ENCODE measurements at places on chromosomes 5 and 9.

DNA sequence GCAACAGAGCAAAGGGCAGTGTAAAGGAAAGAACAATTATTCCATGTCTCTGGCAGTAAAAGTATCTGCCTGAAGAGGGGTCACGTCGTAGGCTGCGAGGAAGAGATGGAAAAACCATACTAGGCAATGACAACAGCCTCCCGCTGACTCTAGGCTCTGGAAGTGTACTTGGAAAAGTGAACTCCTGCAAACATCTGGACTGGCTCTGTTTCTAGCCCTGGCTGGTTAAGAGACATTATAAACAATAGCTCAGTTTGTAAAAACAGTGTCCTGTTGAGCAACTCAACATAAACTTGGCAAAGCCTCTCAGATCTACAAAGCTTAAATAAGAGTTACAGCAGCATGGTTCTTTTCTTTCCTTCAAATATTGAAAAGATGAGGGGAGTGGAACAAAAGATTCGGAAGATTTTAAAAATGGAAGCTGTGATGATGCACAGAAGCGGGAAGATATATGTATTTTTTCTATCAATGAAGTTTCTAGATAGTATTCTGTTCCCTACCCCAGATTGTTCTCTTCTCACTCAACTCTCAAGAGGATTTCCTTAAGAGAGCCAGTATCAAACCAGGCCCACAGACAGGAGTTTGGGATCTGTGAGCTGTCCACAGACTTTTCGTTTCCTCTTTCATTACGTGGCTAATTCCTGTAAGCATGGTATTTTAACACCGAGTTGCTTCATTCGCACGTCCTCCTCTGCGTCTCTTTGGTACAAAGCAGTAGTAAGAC, 79.4 kb downstream of the SPTLC1 start:
- peak; percentile 87 for DNase-seq

GRCh38 chr9:136171009-136171800, 33.7 kb downstream of the LHX3 start:
- DNase-seq: no peak

DNA sequence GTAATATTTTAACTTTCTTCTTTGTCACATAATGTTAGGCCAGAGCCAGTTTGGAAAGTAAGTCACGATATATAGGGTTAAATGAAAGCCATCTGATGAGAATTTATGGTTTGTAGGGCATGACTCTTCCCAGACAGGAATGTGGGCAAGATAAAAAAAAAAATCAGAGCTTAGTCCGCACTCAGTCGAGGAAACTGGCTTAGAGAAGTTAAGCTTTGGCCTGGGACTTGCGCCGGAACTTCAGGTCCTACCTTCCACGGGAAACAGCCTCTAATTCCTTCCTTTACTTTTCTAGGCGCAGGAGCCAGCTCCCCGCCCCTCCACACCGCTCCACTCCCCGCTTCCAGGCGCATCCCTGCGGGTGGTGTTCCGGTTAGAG, 475 bp downstream of the DDX31 start:
- no peak for DNase-seq

DNA sequence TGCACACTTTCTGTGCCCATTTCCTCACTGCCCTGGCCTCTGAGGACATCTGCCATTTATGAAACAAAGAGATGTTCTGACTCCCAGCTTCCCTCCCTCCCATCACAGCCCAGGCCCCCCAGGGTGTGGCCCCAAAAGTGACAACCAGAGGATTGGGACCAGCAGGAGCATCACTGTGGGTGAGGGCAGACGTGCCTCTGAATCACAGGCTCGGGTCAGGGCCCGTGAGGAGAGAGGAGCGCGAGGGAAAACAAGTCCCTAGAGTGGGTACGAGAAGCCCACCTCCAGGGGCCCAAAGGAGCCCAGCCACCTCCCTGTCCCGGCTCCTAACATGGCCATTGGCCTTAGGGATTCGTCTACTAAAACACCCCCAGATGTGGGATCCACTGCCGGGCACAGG, 138.0 kb upstream of the FSTL4 start:
- DNase-seq: no peak

- no peak for DNase-seq
Observed at GRCh38 chr5:137566118-137566541, 67.0 kb upstream of the SPOCK1 start.

- DNase-seq: no peak
Observed at GRCh38 chr5:125877248-125877647, 546.0 kb upstream of the GRAMD2B start.

GRCh38 chr5:31215236-31215635, 21.8 kb downstream of the CDH6 start:
- no peak for DNase-seq

DNA sequence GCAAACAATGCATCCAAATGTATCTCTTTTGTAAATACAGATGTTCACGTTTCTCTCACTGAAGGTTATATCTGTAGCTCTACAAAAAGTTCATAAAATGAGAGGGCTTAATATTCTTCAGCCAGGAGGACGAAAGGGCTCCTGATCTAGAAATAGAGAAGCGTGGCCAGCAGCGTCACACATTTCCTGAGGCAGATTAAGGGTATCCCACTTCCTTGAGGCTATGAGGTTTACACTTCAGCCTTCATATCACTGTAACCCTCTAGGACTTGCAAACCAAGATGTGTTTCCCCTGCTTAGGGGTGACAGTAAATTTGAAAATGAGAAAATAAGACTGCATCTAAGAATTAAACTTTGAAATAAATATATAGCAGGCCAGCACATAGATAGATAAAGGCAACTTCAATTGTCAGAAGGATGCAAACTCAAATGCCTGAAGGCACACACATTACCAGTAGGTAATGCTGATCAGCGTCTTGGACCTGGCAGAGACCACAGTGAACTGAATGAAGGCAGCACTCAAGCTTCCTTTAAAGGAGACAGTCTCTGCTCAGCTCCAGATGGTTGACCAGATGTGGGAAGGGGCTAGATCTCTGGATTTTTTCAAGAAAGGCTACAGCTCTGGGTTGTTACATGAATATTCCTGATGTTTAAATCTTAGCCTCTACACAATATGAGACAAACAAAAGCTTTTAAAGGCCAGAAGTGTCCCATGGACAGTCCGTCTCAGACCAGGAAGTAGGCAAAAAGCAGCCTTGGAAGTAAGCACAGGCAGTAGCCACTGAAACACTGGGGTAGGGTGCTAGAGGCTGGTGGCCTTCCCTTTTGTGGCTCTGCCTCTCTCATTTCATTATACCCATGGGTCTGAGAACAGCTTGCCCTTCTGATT, 197.7 kb downstream of the MCTP1 start:
- DNase-seq: no peak

DNA sequence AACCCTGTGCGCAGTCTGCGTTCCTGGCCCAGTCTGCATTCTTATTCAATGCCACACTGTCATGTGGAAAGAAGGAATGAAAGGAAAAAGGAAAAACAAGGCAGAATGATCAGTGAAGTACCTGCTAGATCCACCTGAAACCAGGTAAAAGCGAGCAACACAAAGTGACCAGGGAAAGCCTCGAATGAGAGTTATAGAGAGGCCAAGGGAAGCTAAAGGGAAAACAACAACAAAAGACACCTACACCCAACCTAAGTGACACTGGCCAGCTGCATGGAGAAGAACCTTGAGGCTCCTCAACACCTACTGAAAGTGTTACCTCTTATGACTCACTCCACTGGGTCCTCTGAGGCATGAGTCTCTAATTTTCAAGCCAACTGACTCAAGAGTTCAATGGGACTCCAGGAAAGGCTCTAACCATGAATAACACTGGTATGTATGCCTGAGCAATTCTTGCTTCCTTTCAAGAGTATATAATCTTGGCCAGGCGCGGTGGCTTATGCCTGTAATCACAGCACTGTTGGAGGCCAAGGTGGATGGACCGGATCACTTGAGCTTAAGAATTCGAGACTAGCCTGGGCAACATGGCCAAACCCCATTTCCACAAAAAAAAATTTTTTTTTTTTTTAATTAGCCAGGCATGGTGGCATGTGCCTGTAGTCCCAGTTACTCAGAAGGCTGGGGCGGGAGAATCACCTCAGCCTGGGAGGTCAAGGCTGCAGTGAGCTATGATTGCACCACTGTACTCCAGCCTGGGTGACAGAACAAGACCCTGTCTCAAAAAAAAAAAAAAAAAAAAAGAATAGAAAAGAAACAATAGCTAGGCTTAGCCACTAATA, 29.0 kb downstream of the MTMR12 start:
- no peak for DNase-seq

DNA sequence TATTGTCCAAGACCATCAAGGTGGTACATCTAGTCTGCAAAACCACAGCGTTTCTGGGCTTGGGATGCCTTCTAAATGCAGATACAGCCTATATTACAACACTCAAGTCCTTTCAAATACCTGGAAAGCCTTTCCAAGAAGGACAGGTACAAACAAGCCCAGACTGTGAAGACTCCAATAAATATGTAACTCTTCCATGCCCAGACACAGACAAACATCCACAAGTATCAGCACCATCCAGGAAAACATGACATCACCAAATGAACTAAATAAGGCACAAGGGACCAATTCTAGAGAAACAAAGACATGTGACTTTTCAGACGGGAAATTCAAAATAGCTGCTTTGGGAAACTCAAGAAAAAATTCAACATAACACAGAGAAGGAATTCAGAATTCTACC, 152.7 kb upstream of the POC5 start:
- no peak for DNase-seq

GRCh38 chr5:132260051-132260450, 2.6 kb downstream of the PDLIM4 start:
- no peak for DNase-seq

DNA sequence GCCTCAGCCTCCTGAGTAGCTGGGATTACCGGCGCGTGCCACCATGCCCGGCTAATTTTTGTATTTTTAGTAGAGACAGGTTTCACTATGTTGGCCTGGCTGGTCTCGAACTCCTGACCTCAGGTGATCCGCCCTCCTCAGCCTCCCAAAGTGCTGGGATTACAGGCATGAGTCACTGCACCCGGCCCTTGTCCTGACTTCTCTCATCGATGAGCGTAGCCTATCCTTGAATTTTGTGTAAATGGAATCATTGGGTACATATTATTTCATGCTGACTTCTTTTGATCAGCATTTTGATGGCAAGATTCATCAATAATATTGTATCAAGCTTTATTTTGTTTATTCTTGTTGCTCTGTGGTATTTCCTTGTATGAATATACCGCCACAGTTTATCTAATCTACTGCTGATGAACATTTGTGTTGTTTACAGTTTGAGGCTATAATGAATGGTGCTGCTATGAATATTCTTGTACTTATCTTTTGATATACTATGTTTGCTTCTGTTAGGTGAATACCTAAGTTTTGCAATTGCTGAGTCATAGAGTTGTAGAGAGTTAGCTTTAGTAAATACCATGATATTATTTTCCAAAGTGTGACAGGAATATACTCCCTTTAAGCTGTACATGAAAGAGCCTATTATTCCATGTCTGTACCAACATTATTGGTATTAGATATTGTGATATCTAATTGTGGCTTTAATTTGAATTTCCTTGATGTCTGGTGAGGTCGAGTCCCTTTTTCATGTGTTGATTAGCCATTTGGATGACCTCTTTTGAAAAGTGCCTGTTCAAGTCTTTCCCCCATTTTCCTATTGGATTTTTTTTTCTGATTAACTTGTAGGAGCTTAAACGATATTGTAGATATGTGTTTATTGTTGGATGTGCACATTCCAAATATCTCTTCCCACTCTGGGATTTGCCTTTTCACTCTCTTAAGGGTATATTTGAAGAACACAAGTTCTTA, 107.5 kb downstream of the RGS3 start:
- no peak for DNase-seq

GRCh38 chr5:179137016-179137642, 77.0 kb downstream of the ZNF354C start:
- no peak for DNase-seq

GRCh38 chr5:132530946-132531345, 12.4 kb downstream of the IL5 start:
- no peak for DNase-seq

GRCh38 chr5:165460911-165461310, 1955.5 kb downstream of the MAT2B start:
- no peak for DNase-seq

DNA sequence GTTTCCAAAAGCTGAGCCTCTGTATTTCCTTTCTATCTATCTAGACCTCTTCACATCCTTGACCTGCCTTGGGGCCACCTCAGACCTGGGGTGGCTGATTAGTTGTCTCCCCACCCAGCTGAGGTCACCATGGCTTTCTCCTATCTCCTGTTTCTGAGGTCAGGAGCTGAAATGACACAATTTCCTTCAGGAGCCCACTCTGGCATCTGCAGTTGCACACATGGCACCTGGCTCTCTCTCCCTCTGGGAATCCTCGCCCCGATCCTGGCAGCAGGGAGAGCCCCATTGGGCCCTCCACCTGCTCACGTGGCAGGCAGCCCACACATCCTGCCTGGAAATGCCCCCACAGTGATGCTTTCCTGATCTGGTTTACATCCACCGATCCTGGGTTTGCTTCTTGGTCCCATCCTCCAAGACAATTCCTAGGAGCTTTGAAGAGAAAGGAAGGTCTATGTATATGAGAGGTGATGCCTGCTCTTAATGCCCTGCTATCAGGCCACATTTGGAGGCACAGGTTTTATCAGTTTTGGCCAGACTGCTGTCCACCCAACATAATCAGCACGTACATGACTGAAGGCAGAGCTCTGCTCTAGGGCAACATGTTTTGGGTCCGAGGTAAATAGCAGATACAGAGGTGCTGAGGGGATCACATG, 53.7 kb downstream of the MARCHF3 start:
- no peak for DNase-seq

GRCh38 chr5:40842351-40842750, 1.2 kb downstream of the CARD6 start:
- DNase-seq: no peak

GRCh38 chr5:158382473-158382872, 523.5 kb upstream of the CLINT1 start:
- DNase-seq: peak; percentile 95

DNA sequence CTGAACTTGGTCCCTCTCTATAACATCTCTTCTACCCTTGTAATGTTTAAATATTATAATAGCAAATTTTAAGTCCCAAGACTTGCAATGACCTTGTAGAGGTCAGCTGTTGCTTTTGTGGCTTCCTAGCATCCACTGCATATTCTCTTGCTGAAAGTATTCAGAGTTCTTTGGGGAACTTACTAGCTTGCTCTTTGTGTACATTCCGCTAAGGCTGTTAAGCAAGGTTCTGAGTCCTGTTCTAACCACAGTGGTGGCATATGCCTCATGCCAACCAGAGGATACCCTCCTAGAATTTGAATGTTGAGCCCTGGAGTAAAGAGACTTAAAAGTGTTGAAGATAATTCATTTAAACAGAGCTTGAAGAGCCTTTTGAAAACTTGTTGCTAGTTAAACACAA, 570.9 kb downstream of the TLE1 start:
- DNase-seq: no peak

GRCh38 chr5:19002111-19002510, 985.9 kb downstream of the CDH18 start:
- DNase-seq: no peak

- no peak for DNase-seq
Observed at GRCh38 chr9:91421971-91422757, 1.5 kb downstream of the NFIL3 start.

All from fibroblast of the conjunctiva (primary cell).